ENCODE measurements at places on chromosomes 2 and 18.

DNA sequence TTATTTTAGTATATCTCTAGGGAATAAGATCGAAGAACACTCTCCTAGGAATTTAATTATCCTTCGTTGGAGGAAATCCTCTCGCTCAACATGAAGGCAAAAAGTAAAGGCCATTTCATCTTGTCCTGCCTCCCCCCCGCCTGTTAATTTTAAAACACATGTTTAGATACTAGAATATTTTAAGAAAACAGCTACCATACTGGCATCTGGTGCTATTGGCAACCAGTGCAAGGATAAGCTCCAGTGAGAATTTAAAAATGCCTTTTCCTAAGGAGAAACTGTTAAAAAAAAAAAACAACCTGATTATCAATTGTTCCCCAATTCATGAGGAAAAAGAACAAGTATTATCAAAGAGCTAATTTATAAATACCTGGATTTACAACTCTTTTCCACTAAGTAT is 864.7 kb downstream of the NRXN1 start:
- no peak for ATAC-seq

GRCh38 chr2:234606896-234607295 is 110.0 kb upstream of the ARL4C start:
- no peak for ATAC-seq

GRCh38 chr2:204069804-204070203 is 133.2 kb downstream of the ICOS start:
- no peak for ATAC-seq

- ATAC-seq: no peak
Observed at GRCh38 chr2:148202237-148202636, 181.3 kb downstream of the MBD5 start.

DNA sequence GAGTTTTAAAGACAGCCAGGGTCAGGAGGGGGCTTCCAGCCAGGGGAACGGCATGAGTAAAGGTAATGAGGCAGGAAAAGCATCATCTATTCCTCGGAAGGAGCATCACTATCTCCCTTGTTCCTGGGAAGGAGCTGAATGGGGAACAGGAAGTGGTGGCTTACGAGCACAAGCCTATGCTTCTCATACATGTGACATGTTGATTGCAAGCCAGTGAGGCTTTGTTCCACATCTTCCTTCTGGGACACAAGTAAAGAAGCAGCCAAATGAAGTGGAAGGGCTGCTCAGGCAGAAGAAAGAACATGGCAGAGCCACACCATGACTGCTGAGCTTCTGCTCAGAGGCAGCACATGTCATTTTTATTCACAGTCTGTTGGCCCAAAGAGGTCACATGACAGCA is 15.1 kb upstream of the LMAN1 start:
- no peak for ATAC-seq

DNA sequence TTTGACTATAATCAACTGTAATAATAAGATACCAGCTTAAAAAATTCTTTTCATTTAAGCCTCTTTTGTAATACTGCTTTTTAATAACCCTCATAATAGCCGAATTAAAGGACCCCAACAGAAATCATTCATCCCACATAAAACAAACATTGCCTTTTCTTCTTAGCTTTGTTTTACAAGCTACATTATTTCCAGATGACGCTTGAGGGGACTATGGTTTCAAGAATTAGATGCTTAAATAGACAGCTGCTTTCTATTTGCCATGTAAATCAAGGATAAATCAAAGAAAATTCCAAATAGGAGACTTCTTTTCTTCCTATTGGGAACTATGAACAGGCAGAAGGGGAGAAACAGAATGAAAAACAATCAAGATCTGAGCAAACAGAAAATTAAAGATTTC is 200.7 kb upstream of the SMAD7 start:
- no peak for ATAC-seq

GRCh38 chr2:108936866-108937265 is 52.2 kb downstream of the EDAR start:
- no peak for ATAC-seq

GRCh38 chr18:68800075-68800474 is 2.2 kb downstream of the CCDC102B start:
- ATAC-seq: no peak

GRCh38 chr2:229153267-229153666 is 117.8 kb downstream of the PID1 start:
- no peak for ATAC-seq

DNA sequence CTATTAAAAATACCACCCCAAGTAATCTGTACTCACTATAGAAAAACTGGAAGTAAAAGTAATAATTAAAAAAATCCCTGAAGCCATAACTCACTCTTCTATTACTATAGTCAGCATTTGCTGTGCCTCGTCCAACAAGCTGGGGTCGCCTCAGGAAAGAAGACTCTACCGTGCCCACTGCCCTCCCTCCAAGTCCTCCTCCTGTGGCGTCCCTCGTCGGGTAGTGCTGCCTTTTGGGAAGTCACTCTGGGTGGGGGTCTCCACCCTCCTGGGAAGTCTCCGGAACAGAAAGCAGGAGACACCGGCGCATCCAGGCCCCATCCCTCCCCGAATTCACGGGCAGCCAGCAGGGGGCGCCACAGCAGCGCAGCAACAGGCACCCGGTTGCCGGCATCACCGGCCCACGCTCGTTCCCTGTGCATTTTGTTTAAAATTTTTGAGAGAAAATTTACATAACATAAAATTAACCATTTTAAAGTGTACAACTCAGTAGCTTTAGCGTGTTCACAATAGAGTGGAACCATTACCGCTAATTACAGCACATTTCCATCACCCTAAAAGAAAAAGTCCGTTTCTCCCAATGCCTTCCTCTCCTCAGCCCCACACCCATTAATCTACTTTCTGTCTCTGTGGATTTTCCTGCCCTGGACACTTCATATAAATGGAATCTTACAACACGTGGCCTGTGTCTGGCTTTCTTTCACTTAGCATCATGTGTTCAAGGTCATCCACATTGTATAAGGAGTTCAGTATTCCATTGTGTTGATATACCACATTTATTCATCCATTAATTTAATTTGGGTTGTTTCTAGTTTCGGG is 62.2 kb downstream of the ADNP2 start:
- ATAC-seq: no peak

DNA sequence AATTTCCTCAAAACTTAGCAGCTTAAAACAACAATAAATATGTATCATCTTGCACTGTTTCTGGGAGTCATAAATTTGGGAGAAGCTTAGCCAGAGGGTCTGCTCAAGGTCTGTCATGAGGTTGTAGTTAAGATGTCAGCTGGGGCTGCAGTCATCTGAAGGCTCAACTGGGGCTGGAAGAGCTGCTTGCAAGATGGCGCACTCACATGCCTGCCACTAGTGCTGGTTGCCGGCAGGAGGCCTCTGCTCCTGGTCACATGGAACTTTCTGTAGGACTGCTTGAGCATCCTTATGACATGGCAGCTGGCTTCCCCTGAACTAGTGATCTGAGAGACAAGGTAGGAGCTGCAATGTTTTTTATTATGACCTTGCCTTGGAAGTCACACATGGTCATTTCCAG is 215.5 kb upstream of the HAAO start:
- ATAC-seq: no peak

- ATAC-seq: no peak
Observed at GRCh38 chr2:1572638-1573037, 159.4 kb downstream of the TPO start.
